ENCODE measurements at places on chromosomes 1 and 21. TPM values are rescaled to one million over a fixed set of nuclear protein-coding genes. Genes with fewer than 3 reads are reported as not detected.
A peak's percentile ranks its signal among the peaks of the same experiment; 100 is the strongest.

Gene OR2L8
- polyA plus RNA-seq: not detected

Gene FCRL4
- not detected for polyA plus RNA-seq

Gene TTC39A
- polyA plus RNA-seq: 8.3 TPM

Gene HLCS
- polyA plus RNA-seq: 2.3 TPM

Gene LIN28A
- polyA plus RNA-seq: not detected

Gene NCAM2
- polyA plus RNA-seq: 0.30 TPM

Gene FCN3
- polyA plus RNA-seq: 10.8 TPM

Gene FCER1A
- 4.7 TPM for polyA plus RNA-seq

Gene BPNT1
- polyA plus RNA-seq: 28.0 TPM

Gene SAMD11
- polyA plus RNA-seq: 3.5 TPM

Gene ITLN1
- 7.6 TPM for polyA plus RNA-seq

Gene BMP8B
- polyA plus RNA-seq: 0.68 TPM

Gene KLHDC7A
- polyA plus RNA-seq: 0.92 TPM

Gene PRAMEF17
- not detected for polyA plus RNA-seq

DNA sequence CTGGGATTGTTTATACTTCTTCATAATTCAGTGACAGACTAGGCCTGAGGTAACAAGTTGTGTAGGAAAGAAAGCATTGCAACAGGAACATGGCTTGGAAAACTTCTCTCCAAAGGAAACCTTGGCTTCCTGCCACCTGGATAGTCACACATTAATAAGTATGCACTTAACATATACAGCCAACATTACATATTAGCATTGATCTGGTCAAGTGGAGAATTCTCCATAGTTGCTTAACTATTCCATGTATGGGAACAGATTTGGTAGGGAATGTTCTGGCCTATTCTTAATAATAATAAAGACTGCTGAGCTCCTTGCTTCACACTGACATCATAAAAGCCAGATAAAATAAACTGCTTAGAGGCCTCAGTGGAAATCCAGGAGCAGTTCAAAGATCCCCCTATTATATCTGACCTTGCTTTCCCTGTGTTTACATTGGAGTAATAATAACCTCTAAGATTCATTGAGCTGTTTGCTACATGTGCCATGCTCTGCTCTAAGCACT is 27.2 kb upstream of the NFIA start:
- peak; percentile 47 for DNase-seq

GRCh38 chr1:160774886-160775719 is 20.9 kb upstream of the LY9 start:
- no peak for DNase-seq

DNA sequence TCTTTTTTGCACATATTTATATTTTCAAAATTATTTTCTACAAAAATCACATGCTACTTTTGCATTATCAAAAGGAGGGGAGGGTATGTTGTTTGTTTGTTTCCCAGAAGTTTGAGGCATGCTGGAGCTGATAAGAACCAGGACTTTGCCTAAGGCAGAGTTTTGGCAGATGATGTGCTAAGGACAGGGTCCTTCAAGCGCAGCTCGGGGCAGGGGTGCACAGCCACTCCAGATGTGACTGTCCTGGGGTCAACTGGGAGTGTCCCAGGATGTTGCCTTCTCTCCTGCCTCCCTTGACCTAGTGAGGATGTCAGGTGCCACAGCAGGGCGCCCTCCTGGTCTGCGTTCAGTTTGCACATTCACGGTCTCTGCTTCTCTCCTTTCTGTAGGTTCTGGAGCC is 42.6 kb upstream of the SRRM1 start:
- DNase-seq: no peak

GRCh38 chr1:170685166-170685565 is 21.2 kb downstream of the PRRX1 start:
- DNase-seq: no peak

DNA sequence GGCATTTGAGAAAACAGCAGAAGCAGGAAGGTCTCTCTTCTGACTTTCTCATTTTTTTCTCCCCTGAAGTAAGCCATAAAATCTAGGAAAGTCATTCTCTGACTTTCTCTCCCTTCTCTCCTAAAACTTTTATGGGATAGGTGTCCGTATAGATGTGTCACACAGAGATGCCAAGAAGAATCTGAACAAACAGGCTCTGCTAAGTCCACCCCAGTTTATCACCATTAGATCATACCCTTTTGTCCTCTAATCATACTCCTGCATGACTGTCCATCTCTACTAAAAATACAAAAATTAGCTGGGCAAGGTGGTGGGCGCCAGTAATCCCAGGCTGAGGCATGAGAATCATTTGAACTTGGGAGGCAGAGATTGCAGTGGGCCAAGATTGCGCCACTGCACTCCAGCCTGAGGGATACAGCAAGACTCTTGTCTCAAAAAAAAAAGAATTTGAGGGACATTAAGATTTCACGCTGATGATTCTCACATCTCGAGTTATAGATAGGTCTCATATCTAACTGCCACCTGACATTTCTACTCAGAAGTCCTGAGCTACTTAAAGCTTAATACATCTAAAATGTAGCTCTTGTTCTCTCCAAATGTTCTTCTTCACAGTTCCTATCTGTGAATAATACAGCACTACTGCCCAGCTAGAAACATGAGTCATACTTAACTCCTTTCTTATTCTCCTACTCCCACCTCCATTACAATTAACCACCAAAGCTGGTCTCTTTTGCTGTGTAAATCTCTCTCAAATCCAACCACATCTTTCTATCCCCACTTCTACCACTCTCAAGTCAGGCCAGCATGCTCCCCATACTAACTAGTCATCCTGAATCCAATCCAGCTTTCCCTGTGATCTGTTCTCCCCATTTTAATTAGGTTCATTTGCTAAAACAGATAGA is 47.7 kb downstream of the ZNF644 start:
- no peak for DNase-seq

DNA sequence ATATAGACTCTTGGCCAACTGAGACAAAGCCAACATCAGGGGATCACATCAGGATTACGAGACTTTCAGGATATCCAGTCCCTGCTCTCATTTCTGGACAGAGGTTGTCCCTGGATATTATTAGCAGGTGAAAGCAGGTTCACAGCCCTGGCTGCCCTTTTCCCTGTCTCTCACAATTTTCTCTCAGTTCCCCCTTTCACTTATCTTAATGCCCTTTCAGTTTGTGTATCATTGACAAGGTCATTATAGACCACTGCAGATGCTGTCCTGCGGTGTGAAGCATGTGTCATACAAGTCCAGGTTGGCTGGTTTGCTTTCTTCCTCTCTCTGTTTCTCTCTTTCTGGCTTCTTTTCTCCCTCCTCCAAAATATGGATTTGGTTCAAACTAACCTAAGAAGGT is 2.1 kb upstream of the KLHDC9 start:
- DNase-seq: no peak

DNA sequence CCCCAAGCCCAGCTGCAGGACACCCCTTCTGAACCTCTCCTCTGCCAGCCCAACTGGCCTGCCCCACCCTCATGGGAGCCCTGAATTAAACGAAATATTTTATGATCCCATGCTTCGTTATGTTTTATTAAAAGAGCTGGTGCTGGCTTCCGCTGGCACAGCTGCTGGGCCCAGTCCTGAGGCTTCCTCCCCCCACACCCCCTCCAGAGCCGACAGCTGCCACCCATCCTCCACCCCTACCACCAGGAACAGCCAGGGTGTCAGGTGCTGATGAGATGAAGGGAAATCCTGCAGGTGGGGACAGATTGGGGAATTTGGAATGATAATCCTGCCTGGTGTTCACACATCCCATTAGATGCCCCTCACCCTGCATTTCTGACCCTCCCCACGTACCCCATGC is 19.0 kb downstream of the IGSF21 start:
- DNase-seq: no peak

- DNase-seq: peak; percentile 21
Observed at GRCh38 chr21:46361935-46362334, 38.0 kb downstream of the PCNT start.

GRCh38 chr1:36178471-36179219 is 22.7 kb downstream of the MAP7D1 start:
- peak; percentile 85 for DNase-seq

GRCh38 chr1:45353685-45354084 is 13.4 kb upstream of the MUTYH start:
- DNase-seq: no peak

DNA sequence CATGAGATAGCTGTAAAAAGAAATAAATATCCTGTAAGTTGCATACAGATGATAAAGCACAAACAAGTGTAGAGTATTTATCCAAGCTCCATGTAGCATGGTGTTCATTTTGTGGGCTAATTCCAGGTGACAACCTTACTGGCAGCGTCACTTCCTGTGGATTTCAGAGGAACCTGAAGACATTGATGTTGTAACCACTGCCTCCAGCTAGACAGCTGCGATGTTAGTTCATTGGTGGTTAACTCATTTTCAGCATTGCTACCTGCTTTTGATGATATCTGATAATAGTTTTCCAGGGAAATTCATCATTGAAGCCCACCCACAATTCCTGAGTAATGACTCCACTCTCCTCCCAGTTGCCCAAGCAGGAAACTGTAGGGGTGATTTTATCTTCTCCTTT is 3.0 kb downstream of the HSD3B1 start:
- DNase-seq: no peak

- DNase-seq: no peak
Observed at GRCh38 chr1:150479927-150480352, 7.3 kb upstream of the TARS2 start.

GRCh38 chr1:70063861-70064260 is 141.5 kb downstream of the LRRC40 start:
- DNase-seq: no peak

DNA sequence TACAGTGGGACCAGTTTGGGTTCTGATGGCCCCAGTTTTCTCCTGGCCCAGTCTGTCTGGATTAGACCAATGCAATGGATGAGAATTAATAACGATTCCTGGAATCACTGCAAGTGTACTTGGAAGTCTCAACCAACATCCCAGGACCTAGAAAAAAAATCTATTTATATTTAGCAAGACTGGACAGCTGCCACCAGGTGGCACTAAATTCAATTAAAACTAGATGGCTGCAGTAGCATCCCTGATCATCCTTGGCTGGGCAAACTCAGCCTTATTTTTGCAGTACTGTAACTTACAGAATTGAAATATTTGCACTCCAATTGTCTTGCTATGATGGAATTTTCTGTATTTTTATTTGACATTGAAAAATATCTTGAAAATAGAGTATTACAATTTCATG is 165.7 kb downstream of the NCAM2 start:
- peak; percentile 72 for DNase-seq

GRCh38 chr1:167881786-167882185 is 32.1 kb downstream of the ADCY10 start:
- no peak for DNase-seq

GRCh38 chr21:16755061-16755460 is 757.8 kb upstream of the CXADR start:
- no peak for DNase-seq

- DNase-seq: no peak
Observed at GRCh38 chr1:173005196-173005864, 45.4 kb downstream of the TNFSF18 start.

DNA sequence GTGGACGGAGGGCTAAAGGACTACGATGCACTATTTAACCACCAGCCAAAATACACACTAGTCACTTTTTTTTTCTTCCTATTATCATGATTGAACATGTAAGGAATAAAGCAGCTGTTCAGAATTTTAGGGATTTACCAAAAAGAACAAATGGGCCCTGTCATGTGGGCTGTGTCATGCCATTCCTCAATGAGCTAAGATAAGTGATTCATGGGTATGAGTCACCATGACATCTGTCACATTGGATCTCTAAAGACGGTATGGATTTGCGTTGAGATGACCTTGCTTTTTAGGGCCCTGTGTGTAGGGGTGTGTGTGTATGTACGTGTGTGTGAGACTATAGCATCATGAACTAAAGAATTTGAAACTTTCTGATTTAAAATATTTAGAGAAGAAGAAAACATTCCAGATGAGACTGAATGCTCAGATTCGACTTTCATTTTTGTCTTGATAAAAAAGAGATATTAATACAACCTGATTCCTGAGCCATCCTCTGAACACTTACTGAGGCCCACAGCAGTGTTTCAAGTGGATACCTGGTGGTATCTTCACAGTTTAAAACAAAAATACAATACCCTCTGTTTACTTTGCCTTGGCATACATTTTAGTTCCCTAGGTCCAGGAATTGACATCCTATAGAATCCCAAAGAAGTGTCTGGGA is 246.1 kb upstream of the DUSP10 start:
- DNase-seq: no peak

GRCh38 chr1:53011175-53011574 is 50.8 kb upstream of the PODN start:
- DNase-seq: no peak

- DNase-seq: no peak
Observed at GRCh38 chr1:22119626-22120468, 23.1 kb downstream of the WNT4 start.

- DNase-seq: no peak
Observed at GRCh38 chr1:25524568-25525360, 18.6 kb upstream of the LDLRAP1 start.

- DNase-seq: no peak
Observed at GRCh38 chr1:33902486-33903209, 38.8 kb downstream of the HMGB4 start.

DNA sequence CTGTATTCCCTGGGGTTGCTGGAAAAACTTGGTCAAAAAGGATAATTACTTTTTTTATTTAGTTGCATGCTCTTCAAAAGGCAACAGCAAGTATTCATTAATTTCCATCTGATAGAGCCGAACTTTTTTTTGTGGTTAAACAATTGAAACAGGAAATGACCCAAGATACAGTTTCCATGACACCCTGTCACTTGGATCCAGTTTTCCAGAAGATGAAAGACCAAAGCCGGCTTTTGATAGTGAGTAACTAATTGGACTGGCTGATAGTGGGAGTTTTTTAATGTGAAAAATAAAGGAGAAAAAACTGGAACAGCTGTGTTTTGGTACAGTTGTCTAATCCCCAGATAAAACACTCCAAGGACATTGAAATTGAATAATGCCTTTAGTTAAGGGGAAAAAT is 33.0 kb downstream of the CACHD1 start:
- no peak for DNase-seq

DNA sequence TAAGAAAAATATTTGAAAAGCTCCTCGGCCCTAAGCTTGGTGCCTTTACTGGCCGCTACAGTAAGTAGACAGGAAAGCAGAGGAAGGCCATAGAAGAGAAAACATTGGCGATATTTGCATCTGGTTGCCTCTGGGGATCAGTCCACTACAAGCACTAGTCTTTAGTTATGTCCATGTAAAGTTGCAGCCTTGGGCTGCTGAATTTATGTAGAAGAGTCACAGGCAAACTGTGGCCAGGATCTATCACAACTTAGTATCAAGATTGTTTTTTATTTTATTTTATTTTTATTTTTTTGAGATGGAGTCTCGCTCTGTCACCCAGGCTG is 228.7 kb upstream of the CAMK1G start:
- DNase-seq: no peak
